ENCODE measurements at places on chromosomes 4 and X. TPM values are rescaled to one million over a fixed set of nuclear protein-coding genes. Genes with fewer than 3 reads are reported as not detected.

The SORCS2 gene
- total RNA-seq, result 2.2 TPM

DNA sequence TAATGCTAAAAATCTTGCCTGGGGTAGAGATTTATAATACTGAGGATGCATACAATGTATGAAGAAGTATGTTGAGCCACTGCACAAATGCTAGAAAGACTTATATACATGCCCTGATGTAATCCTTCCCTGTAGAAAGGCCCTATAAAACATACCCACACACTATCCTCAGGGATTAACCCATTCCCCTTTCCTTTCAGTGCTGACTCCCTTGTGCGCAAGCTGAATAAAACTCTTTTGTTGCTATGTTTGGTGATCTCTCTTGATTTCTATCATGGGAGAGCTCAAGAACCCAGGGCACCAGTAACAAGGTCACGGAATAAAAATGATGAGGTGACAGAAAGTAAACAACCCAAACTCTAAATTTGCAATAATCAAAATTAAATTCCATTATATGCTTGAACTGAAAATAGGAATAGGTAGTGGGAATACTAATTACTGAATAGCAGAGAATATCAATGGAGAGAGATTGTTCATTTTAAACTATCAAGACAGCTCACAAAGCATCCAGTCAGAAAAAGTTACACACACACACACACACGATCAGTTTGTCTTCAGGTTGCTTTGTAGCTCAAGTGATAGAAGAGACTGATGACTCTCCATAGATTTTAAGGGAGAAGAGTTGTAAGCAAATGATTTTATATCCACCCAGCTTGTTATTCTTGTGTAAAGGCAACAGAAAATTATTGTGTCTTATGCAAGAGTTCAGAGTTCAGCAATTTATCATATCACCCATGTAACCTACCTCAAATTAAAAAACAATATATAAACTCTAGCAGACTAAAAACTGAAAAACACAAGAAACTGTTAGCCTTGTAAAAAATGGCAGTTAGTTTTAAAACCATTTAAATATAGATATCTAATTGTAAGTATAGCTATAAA is 14.8 kb downstream of the TIGD2 start:
- no peak for DNase-seq

The CENPVL1 gene
- 1.4 TPM for total RNA-seq

The UGT2A1 gene
- not detected for total RNA-seq

DNA sequence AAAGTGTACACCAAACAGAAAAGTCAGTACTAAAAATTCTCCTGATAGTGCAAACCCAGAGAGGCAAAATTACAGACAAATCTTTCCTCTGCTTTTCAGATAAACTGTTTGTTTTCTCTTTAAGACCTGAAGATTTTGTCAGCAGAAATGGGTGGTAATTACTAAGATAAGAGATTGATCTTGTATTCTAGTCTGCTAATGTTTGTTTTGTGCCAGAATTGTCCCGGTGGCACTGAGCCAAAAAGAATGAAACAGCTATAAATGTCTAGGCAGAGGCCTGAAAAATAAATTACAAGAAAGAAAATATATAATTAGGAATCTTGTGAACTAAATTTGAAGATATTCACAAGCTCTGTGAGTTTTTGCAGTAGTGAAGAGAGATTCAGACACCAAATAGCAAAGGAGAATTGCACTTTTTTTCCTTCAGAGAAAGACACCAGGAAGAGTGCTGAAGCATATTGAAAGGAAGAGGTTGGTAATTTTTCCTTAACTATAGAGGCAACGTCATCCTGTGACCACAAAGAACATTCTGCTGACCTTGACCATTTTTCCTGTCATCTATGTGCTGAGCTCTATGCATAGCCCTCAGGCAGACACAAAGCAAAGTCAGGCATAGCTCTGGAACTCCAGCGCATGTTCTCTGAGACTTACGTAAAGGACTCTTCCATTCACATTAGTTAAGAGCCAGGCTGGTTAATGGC is 314.5 kb upstream of the RASGEF1B start:
- no peak for DNase-seq

The ARSJ gene
- total RNA-seq, result 0.46 TPM

GRCh38 chr4:172104539-172104938 is 291.3 kb downstream of the GALNTL6 start:
- DNase-seq, result no peak

DNA sequence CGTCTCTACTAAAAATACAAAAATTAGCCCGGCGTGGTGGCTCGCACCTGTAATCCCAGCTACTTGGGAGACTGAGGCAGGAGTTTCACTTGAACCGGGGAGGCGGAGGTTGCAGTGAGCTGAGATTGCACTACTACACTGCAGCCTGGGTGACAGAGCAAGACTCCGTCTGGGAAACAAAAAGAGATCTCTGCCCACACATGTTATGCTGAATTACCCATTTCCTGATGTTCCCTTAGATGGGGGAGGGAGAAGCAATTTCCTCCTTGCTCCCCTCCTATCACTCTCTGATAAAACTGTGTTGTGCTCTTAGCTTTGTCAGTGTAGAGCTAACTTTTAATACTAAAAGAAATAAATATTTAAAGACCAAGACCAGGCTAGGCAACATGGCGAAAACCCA is 102.5 kb downstream of the LARP7 start:
- no peak for DNase-seq

GRCh38 chr4:3673176-3673575 is 93.0 kb upstream of the ADRA2C start:
- DNase-seq, result no peak

- no peak for DNase-seq
Observed at GRCh38 chr4:101294597-101294996, 52.7 kb downstream of the PPP3CA start.

DNA sequence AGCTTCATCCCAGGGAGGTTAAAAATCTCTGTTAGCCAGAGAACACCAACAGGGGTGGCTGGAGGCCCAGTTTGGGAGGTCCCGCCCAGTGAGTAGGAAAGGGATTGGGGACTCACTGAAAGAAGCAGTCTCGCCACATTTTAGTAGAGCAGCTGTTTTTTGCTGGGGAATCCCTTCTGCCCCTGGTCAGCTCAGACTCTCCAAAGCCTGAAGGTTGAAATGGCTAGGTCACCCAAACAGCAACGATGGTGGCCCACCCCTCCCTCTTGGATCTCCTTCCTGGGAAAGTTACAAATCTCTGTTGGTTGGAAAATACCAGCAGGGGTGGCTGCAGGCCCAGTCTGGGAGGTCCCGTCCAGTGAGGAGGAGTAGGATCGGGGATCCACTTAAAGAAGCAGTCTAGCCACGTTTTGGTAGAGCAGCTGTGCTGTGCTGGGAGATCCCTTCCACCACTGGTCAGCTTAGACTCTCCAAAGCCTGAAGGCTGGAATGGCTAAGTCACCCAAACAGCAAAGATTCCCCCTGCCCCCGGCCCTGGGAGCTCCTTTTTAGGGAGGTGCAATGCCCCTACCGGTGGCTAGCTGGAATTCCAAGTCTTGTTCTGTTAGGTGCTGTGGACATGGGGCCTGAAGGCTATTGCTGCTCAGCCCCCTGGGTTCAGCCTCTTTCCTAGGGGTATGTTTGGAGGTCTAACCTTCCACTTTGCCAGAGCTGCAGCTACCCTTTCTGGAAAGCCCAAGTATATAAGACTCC is 40.0 kb upstream of the TEX13A start:
- no peak for DNase-seq

All from progenitor cell of endocrine pancreas (in vitro differentiated cells).